Stimulated activated effector memory CD8-positive, alpha-beta T cell treated with anti-CD3 and anti-CD28 coated beads, Interleukin-12 subunit alpha, Interleukin-12 subunit beta, amount 100 ng/mL, for 72 hours (primary cell): ENCODE measurements at places on chromosomes 5 and 9.
A peak's percentile ranks its signal among the peaks of the same experiment; 100 is the strongest.

DNA sequence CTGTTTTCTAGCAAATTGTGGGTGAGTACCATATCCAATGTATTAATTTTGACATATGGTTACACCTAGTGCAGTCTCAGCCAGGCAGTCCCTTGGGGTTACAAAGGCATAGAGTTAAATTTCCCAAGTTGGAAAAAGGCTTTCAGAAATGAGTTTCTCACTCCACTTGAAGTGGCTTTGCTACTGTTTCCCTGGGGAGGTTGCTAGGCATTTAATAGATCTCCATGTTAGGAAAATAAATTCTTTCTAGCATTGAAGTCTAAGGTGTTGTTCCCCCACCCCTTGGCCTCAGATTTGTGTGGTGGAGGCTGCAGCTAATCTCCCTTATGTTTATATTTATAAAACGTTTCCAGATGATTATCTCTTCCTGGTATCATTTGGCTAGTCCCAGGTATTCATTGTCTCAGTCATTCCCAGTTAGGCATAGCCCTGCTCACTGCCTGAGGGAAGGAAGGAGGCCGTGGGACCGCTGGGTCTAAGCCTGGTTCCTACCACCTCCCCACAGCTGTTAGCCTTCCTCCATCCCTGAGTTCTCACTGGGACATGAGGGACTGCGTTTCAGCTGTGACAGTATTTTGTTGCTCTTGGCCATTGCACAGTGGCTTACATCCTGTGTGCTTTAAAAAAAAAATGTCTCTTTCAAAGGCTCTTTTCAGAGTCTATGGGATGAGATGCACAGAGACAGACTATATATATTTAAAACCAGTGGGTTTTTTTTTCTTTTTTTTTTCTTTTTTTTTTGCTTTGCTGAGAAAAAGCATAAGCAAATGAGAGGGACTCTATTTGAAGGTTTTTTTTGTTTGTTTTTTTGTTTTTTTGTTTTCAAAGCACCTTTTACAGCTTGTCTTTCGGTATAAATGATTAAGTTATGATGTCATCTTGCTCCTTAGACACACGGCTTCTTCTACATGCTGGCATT, 121.5 kb downstream of the MAST4 start:
- no peak for DNase-seq

DNA sequence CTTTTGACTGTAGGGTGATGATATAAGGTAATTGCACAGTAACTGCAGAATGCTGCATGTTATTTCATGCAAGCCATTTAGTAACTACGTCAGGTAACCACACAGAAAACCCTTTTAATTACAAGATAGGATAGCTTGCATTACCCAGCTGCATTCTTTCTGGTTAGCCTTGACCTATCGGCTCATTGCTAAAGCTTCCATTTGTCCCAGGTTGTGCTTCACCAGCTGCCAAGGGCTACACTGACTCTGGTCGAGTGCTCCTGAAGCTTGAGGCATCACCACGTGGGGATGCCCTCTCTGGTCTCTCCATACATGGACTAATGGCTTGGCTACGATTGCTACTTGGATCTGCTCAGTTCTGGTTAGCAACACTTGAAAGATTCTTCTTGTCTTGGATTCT, 81.1 kb upstream of the SLC12A2 start:
- DNase-seq, result no peak

DNA sequence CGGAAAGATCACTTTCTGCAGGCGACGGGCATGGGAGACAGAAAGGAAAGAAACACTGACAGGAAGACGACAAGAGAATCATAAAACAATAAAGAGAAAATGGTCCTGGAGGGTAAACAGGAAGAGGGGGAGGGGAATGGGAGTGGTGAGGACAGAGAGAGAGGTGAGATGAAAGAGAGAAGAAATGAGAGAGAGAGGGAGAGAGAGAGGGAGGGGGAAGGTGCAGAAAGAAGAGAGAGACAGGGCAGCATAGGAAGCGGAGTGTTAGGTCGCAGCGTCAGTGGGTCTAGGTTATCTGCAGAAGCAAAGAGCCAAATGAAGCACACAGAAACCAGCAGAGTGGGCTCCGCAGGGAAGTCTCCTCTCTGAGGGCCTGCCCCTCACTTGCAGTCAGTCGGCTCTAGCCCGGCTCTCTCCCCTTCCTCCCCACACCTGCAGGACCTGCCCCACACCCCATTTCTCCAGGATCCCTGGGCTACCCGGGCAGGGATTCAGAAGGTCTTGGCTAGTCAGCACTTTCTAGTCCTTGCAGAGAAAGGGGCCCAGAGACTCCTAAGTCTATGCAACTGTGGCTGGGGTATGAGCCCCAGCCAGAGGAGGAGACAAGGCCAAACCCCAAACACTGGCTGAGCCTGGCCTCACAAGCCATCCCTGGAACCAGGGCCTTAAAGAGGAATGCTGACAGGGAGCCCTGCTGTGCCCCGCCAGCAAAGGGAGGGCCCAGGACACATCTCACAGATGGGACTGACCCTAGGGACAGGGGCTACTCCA, 29.7 kb upstream of the MEIKIN start:
- peak; percentile 59 for DNase-seq

DNA sequence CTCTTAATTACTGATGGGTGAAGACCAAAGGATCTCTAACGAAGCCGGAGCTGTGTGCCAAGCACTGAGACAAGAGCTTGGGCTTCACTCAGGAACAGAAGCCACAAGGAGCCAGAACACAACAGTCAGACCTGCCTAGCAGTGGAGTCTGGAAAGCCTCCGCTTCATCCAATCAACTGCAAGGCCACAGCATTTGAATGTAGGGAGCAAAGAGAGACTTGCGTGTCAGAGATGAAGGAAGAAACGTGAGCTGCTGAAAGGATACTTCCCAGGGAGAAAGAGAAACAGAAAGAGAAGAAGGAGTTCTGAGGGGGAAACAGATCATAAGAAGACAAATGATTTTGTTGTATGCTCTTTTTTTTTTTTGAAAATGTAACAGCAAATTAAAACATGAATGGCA, 43.5 kb downstream of the DDX31 start:
- no peak for DNase-seq

- peak; percentile 7 for DNase-seq
Observed at GRCh38 chr5:133356984-133357421, 255.3 kb downstream of the FSTL4 start.

DNA sequence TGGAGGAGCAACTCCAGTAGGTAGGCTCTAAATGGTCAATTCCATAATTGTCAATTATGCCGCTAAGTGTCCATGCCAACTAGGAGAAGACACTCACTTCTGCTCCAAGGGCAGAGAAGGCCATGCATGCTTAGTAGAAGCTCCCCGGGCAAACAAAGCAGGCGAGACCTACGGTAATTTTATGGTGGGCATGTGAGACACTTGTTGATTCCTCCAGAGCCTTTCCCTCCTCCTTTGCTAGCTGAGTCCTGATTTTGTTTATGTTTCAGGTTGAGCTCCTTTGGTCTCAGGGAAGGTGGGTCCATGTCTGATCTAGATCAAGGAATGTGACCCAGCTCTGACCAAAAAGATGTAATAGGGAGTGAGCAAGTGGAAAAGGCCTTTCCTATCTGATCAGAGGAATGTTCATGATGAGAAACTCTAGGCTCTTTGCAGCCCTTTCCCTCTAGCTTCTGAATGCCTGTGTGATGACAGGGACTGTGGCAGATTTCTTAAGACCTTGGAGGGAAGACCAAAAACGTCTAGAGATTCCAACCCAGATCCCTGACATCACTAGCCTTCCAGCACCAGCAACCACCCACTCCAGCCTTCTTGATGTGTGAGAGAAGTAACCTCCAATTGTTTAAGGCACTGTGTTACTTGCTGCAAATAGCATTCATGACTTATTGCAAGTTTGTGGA, 7.7 kb upstream of the CPEB4 start:
- no peak for DNase-seq

DNA sequence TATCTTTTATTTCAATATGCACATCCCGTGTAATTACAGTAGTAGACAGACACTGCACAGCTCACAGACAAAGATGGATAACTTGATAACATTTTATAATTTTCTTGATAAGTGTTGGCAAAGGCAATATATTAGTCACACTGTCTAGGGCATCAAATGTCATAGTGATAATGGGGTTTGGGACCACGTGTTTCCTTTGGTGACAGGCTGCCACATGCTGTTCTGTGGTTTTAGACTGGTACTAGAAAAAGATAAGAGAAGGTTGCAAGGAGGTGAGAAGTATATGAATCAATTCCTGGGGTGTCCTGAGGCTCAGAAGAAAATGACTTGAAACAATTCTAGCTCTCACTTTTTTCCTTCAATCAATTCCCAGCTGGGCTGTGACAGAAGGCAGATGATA, 258.8 kb upstream of the CHD1 start:
- no peak for DNase-seq

DNA sequence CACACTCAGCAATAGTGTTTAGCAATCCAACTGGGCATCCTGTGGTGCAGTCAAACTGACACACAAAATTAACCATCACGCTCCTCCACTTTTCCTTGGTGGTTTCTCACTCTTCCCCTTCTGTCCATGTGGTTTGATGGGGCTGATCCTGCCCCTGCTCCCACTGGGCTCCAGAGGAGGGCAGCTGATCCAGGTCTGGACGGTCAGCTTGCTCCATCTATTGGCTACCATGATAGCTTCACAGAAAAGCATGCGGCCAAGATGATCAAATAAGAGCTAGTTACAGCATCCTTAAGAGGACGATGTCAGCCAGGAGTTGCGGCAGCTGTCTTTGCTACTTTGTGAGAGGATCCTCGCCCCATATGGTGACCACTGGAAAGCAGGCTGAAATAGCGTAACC, 29.6 kb upstream of the RANBP17 start:
- no peak for DNase-seq

DNA sequence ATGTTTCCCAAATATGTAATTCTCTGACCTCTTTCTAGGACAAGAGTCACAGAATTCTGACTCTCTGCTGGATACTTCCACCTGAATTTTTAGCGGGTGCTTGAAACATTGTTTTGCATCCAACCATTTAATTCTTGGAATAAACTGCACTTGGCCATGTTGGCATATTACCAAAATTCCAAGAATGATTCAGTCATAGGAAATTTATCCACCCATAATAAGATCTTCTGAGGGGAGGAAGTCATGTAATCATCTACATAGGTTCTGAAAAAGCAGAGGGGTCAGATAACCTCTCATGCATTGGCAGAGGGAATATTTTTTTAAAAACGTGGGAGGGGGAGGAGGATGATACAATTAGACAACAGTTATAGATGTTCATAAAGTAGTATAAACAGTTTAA, 156.9 kb downstream of the PAM start:
- DNase-seq, result no peak

DNA sequence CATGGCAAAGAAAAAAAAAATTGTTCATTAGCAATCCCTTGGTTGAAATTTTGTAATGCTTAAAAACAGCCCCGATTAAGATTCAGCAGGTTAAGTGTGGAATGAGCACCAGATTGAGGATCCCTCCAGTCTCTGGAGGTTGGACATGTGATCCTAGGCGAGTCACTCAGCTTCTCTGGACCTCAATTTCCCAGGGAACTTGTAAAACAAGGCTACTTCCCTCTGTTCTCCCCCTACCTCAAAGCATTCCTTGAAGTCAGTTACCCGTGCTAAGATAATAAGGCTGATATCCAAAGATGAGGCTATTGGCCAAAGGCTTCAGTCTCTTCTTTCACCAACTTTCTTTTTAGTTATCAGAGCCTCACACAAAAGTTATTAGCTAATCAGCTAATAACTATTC, 2.9 kb downstream of the KLHL3 start:
- DNase-seq, result no peak

- peak; percentile 68 for DNase-seq
Observed at GRCh38 chr9:135085830-135086546, 1.5 kb upstream of the OLFM1 start.

- no peak for DNase-seq
Observed at GRCh38 chr9:112104901-112105300, 70.2 kb downstream of the SUSD1 start.

DNA sequence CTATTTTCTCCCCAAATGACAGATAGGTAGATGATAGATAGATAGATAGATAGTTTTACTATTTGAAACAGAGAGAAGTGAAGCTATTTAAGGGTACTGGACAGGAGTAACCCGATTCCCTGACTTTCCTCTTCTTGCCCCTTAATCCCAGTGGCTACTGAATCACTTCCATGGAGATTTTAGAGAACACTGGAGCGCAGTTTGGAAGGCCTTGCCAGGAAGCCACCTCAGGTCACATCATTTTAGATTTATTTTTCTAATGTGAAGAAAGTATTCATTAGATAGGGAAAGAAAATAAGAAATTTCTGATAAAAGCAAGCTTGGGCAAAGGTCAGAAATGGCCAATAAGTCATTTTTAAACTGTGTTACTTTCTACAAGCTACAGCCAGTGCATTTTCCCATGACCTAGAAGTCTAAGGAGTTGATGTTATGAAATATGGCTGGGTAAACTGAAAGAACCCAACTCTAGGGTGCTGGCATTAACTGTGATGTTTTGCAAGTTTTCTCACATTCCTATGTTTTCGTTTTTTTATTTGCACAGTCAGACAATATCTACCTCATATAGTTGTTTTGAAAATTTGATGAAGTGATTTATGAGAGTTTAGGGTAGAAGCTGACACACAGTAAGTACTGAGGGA, 544.7 kb upstream of the PTGER4 start:
- no peak for DNase-seq

- no peak for DNase-seq
Observed at GRCh38 chr5:90017239-90017638, 392.3 kb downstream of the CETN3 start.

GRCh38 chr9:132155568-132155895, 6.3 kb upstream of the NTNG2 start:
- no peak for DNase-seq

DNA sequence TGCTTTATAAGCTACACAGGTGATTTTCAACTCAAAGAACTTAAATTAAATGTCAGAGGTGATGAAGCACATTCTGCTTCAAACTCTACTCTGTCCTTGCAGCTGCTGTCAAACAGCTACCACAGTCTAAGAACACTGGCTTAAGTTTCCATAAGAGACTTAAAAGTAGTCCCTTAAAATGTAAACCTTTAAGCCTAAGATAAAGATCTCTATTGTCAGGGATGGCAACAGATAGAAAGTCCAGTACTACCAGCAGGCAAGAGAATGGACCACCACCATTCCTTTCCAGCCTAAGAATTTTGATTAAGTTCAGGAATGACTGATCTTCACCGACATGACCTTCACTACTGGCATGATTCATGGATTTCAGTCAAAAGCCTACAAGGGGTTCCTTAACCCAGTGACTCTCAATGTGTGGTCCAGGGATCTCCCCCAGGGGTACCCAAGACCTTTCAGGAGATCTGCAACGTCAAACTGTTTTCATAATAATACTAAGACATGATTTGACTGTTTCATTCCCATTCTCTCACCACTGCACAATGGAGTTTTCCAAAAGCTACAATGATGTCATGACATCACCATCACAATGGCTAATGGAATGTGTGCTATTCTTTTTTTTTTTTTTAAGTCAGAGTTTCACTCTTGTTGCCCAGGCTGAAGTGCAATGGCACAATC, 41.1 kb upstream of the PLPP6 start:
- no peak for DNase-seq
